ENCODE measurements at places on chromosomes 2 and 18.
A peak's percentile ranks its signal among the peaks of the same experiment; 100 is the strongest.

DNA sequence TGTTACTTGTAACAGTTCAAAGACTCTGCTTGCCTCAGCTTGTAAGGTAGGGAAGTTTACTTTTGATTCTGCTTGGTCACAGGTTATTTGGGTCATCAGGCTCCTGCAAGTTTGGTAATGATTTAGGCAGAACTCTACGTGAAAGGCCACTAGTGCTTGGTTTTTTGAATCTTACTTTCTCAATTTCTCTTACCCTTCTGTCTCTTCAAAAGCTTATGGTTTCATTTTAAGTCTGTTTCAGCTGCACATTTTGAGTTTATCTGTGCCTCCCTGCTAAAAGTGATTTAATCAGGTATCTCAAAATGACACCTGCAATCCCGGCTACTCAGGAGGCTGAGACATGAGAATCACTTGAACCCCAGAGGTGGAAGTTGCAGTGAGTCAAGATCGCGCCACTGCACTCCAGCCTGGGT is 26.3 kb upstream of the MOCOS start:
- no peak for DNase-seq

DNA sequence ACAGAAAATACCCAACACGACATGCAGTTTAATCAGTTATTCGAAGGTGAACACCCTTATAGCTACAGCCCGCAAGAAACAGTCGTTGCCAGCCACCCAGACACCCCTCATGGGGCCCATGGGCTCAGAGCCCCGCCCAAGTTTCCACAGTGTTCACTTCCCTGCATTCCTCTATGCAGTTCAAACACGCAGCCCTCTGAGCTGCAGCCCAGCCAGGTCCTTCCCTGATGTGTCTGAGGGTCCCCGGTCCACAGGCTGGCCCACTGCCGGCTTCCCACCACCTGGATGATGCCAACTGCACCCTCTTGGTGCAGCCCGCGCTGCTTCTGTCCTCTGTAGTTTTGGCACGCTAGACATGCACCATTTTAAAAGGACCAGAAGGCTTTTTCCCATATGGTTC is 87.4 kb downstream of the ZNF516 start:
- no peak for DNase-seq

DNA sequence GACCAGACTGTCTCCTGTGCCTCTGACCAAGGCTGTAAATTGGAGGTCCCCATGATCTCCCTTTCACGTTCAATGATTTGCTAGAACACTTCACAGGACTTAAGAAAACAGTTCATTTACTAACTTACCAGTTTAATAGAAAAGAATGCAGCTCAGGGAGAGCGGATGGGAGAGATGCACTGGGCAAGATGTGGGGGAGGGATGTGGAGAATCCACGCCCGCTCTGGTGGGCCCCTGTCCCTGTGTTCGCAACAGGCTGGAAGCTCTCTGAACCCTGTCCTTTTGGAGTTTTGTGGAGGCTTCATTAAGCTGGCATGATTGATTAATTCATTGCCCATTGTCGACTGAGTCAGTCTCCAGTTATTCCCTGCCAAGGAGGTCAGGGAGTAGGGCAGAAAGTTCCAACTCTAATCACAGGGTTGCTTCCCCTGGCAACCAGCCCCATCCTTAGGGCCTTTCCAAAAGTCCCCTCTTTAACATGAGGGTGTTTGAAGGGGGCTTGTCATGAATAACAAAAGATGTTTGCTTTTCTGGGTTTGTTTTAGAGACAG is 257.1 kb downstream of the ACKR3 start:
- DNase-seq = no peak

- DNase-seq = no peak
Observed at GRCh38 chr18:25830787-25831186, 259.6 kb downstream of the SS18 start.

GRCh38 chr2:27370816-27371620 is 602 bp downstream of the SNX17 start:
- no peak for DNase-seq

- DNase-seq = no peak
Observed at GRCh38 chr18:77111449-77111848, 21.1 kb downstream of the MBP start.

DNA sequence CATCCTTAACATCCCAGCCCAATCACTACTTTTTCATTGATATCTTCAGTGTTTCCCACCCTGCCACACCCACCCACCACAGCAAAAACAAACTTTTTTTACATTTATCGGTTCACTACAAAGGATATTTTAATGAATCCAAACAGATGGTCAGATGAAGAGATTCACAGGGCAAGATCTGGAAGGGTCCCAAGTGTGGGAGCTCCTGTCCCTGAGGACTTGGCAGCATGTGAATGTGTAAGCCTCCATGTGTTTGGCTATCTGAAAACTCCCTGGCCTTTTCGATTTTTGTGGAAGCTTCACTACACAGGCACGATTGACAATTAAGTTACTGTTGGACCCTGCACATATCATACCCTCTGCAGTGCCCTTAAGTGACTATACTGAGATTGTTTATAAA is 48.1 kb upstream of the CRIM1 start:
- no peak for DNase-seq

DNA sequence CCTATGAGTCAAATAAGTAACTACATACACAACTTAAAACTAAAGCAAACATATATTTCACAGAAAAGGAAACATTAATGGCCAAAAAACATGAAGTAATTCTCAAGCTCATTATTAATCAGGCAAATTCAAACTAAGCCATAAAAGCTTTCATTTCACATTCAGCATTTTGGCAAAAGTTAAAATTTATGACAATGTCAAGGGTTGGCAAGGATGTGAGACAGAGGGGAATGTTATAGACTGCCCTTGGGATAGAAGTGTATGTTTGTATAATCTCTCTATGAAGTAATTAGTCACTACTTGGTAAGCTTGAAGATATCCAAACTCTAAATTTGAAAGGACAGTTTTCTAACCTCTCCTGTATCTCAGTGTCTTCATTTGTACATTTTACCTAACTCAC is 539.4 kb downstream of the RIT2 start:
- DNase-seq = no peak

DNA sequence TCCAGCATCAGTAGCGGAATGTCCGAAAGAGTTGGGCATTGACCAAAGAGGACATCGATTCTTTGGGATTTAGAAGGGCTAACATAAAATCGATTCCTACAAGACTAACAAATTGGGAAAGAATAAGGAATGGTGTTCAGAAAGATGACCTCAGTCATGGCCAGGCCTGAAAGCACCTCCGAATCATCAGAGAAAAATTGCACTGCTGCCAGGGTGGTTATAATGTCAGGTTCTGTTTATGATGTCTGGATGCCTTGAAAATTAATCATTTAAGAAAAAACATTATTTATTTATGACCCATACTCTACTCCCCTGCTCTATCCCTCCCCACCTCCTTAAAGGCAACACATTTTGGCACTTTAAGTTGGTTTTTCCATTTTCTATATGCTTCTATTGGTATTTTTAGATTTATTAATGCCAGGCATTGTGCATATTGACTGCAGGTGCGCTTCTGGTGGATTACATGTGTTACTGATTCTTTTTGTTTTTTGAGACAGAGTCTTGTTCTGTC is 104.7 kb downstream of the MYCN start:
- DNase-seq = no peak

DNA sequence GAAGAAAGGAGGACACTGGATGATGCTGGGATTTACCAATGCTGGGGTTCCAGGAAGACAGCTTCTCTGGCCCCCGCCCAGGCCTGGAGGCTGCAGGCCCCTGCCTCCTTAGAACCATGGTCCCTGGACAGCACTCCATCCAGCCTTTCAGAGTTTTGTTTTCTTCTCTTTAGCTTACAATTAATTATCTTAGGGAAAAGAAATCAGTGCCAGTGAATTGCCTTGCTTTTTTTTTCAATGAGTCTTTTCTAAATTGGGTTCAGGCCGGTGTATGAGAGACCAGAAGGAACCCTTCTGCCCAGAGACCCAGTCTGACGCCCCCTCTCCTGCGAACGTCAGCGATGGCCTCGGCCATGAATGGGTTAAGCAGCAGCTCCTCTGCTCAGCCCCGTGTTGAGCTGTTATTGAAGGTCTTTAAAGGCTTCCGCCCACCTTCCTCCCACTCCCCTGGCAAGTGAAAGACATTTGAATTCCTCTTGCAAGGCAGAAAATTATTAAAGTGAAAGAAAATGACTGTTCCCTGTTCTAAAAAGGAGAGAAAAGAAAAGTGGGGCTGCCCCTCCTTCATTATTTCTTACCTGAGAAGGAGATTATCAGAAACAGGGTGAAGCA is 65.7 kb upstream of the CHMP1B start:
- no peak for DNase-seq

DNA sequence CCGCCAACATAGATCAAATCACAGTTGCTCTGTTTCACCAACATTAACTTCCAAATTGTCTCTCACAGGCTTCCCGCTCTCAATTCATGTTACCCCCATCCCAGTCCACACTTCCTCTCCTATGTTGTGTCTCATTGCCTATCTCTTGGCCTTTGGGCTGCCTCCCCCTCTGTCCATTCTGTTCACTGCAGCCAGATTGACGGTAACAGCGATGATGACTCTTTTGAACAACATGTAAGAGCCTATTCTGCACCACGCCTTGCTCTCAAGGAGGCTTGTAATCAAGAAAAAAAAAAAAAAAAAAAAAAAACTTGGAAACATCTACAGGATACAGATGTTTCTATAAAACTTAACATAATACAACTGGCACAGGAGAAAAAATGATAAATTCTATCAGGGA is 77.3 kb upstream of the RMDN2 start:
- no peak for DNase-seq

DNA sequence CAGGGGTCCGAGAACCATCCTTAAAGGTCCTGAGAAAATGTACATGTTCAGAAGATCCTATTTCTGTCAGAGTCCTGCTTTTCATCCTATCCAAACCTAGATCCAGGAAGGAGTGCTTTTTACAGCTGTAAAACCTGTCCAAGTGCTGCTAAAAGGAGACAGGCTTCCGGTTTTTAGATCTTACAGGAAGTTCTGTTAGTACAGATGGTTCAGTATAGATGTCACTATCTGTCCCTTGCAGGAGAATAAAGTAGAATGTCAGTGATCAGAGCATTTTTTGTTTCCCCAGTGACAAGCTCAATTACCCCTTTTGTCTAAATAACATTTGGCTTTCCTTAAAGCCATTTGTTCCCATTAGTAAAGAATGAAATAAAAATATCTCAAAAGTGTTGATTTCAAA is 98.3 kb downstream of the NRP2 start:
- DNase-seq = no peak

DNA sequence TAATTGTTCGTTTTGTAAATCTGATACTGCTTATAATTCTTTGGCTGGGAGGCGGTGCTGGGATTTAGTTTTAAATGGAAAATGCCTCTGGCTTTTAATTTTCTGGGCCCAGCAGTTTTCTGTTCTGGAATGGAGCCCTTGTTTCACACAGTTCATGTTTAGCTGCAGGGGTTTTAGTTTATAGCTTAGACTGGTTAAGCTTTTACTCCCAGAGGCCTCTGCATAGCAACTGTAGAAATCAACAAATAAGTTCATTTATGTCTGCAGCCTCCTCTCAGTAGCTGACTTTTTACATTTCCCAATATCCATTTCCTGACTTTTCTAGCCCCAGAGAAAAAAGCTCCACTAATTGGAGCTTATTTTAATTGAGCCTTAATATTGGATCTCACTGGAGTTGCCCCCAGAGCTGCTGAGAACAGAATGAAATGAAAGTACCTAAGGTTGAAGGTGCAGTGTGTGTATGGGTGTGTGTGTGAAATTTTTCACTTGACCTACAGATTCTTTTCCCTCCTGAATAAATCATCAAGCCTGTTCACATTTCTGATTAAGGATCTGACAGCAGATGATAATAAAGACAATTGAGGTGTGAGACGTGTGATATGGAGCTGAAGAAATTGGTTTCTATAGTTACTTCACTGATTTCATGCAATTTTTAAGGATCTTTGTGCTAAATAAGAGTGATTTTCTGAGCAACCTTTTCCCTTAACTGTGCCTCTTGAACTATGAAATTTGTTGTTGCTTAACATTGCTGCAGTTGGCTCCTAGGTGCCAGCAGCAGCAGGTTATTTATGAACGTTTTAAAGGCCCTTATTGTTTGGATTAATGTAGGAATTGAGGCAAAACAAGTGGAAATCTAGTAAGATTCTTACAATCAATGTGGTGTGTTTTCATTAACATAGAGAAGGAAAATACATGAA is 109.6 kb downstream of the TAF4B start:
- DNase-seq = no peak

- no peak for DNase-seq
Observed at GRCh38 chr18:57432751-57433400, 2.3 kb upstream of the ONECUT2 start.

GRCh38 chr2:69163109-69163508 is 150.1 kb downstream of the ANTXR1 start:
- no peak for DNase-seq

DNA sequence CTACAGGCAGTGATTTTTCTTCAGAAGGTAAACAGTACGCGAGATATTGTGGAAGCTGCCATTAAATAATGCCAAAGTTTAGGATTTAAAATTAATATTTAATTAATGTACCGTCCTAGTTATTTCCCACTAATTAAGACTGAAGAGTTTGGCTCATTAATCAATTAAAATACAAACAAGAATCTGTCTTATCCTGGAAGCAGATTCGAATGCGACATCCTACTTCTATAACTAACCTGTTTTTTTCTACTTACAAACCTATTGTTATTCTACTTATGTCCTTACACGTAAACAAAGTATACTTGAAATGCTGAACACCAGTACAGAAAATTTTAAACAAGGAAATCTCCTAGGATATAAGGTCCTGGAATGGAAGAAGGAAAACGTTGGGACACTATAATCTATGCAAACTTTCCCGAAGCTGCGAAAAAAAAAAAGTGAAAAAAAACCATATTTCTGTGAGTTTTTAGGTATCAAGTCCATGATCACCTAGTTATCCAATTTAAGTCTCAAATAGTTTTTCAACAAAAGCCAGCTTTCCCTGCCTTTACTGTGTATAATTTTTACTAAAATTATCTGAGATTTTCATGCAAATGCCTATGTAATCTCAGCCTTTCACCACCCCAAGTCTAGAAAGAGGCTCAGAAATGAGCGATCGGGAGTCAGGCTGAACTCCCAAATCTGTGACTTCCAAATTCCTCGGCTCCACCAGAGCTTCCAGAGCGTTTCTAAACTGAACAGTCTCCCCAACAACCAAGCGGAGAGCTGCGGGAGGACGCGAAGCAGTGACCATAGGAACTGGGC is 1.2 kb upstream of the C2orf15 start:
- no peak for DNase-seq

DNA sequence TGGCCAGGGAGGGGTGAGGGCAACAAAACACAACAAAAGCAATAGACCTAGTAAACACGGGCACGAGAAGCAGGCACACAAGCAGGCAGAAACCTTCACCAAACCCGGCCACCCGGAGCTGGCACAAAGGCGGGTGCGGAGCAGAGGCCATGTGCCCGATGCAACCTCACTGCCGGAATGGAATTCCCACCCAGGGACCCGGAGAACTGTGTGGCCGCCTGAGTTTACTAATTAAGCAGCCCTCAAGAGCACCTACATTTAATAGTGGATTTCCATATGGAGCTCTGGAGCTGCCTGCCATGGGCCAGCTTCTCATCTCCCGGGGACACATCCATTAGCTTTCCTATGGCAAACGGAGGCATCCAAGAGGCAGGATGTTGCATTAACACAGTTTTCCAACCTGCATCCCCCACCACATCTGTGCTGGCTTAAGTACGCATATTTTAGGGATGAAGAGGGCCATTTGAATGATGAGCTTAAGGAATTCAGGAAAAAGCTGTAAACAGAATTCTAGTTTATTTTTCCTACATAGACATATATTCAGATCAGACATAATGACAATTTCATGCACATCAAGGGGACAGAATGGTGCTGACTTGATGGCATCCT is 104.5 kb upstream of the SMIM21 start:
- DNase-seq = no peak

- no peak for DNase-seq
Observed at GRCh38 chr18:64275593-64276300, 126.9 kb upstream of the LINC00305 start.

GRCh38 chr18:79523736-79524180 is 128.0 kb downstream of the NFATC1 start:
- peak; percentile 35 for DNase-seq

Data from stimulated activated CD8-positive, alpha-beta memory T cell treated with anti-CD3 and anti-CD28 coated beads, Interleukin-7, amount 100 ng/mL, for 1 hour (primary cell).